ENCODE measurements at places on chromosomes 3 and 15.

GRCh38 chr3:86865506-86865905 lies 125.4 kb downstream of the VGLL3 start:
- no peak for DNase-seq

DNA sequence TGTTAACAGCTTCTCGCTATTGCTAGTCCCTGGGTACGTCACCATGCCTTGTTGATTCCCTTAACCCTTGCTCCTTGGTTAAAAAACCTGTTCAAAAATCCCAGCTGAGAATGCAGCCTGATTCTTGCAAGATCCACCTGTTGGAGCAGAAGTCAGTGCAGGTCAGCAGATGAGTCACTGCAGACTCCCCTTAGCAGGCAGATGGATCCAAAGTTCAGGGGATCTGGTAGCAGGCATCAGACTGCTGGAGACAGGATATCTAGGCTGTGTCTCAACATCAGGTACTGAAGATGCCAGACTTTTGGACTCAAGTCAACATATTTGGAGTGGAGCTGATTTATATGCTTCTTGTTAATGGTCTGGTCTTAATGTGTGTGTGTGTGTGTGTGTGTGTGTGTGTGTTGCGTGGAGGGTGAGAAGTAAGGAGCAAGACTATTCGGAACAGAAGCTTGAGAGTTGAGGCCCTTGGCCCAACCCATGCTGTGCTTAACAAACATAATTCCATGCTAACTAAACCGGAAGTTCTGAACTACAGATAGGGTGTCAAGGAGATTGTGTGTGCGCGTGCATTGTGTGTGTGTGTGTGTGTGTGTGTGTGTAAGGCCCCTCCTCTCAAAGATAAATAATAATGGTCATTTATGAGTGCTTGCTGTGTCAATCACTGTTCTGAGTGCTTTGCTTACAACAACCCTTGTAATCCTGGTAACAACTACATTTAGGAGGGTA lies 1.0 kb upstream of the C3orf52 start:
- DNase-seq = no peak

- DNase-seq = no peak
Observed at GRCh38 chr3:157075693-157076420, 84.1 kb downstream of the CCNL1 start.

DNA sequence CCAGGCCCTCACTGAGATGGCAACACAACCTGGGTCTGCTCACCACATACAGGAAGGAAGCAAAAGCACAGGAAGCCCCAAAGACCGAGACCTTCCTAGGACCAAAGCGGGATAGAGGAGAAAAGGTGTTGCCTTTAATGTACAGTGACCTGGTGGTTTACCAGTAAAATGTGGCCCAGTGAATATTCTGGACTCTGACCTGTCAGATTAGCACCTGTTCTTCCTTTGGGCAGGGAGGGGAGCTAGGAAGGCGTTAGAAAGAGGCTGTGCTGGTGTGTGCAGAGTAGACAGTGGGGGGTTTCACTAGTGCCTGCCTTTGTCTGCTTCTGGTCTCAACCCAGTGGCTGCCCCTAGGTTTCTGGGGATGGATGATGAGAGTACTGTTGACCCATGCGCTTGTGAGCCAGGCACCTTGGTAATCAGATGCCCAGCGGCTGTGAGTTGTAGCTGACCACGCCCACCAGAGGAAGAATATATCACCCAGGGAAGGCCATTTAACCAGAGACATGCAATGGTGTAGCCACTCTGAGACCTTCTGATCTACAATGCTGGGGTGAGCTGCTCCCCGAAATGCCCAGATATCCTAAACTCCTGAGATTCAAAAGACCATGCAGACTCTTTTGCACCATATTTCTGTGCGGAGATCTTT lies 90.1 kb upstream of the NEO1 start:
- no peak for DNase-seq

GRCh38 chr3:168123201-168124176 lies 27.8 kb upstream of the GOLIM4 start:
- DNase-seq = no peak

DNA sequence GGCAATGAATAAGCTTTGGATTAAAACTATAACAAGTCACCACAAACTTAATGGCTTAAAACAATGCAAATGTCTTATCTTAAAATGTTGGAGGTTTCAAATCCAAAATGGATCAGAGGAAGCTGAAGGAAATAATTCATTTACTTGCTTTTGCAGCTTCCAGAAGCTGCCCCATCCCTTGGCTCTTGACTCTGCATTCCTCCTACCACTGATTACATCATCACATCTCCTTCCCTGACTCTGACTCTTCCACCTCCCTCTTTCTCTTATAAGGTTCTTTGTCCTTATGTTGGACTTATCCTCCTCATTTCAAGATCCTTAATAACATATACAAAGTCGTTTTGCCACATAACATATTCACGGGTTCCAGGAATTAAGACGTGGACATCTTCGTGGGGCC lies 982.8 kb upstream of the ROBO1 start:
- DNase-seq = no peak

- no peak for DNase-seq
Observed at GRCh38 chr15:40770147-40770721, 454 bp downstream of the C15orf62 start.

DNA sequence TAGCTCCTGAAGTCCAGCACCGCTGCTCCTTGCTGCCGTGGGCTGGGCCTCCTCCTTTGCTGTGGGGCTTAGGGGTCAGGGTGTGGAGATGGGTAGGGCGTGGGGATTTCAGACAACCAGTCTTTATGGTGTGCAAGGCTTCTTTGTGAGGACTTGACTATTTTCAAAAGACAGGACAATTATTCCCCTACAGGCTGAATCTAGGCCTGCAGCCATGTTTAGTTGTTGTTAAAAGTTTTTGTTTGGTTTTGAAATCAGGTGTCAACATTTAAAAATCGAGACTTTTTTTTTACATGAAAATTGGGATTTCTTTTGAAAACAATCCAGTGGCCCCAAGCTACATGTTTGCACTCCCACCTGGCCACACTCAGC lies 10.6 kb downstream of the RPL32 start:
- no peak for DNase-seq

DNA sequence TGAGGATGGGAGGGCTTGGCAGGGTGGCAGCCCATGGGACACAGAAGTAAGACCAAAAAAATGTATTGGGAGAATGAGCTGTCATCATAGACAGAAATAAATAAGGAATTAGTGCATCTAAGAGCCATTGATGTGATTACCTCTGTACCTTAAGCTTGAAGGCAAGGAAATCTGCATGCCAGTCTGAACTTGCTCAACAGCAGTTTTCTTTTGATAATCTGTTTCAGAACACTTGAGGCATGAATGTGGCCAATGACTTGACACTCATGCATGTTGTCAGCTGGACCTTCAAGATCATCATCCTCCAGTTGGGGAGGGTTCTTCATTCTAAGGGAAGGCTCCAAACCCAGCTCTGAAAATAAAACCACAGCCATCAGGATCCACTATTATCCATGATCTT lies 148.5 kb downstream of the DCLK3 start:
- DNase-seq = no peak

DNA sequence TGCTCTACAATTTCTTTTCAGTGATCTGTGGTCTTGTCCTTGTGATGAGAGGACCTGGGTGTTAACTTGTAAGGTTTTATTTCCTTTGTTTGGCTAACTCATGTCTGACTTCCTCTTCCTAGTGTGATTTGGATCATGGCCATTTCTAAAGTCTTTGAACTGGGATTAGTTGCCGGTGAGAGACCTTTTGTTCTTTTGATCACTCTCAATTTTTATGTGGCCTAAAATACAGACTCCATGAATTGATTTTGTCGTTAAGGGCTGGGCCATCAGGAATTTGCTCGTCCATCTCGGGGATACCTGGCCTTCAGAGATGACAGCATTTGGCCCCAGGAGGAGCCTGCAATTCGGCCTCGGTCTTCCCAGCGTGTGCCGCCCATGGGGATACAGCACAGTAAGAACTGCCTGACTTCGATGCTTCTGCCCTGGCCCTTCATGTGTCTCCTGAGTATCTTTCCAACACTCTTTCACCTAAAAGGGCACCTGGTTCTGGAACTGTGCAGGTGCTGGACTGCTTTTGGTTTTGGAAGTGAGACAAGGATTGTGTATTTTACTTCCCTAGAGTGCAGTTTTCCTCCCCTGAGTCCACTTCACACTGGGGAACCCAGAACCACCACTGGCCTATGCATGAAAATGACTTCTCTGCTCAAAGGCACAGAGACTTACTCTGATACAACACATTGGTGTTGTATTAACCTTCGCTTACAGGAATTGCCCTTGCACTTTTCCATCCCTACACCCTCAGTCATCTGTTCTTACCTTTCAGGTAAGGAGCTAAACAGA lies 13.1 kb upstream of the LRRC2 start:
- no peak for DNase-seq

DNA sequence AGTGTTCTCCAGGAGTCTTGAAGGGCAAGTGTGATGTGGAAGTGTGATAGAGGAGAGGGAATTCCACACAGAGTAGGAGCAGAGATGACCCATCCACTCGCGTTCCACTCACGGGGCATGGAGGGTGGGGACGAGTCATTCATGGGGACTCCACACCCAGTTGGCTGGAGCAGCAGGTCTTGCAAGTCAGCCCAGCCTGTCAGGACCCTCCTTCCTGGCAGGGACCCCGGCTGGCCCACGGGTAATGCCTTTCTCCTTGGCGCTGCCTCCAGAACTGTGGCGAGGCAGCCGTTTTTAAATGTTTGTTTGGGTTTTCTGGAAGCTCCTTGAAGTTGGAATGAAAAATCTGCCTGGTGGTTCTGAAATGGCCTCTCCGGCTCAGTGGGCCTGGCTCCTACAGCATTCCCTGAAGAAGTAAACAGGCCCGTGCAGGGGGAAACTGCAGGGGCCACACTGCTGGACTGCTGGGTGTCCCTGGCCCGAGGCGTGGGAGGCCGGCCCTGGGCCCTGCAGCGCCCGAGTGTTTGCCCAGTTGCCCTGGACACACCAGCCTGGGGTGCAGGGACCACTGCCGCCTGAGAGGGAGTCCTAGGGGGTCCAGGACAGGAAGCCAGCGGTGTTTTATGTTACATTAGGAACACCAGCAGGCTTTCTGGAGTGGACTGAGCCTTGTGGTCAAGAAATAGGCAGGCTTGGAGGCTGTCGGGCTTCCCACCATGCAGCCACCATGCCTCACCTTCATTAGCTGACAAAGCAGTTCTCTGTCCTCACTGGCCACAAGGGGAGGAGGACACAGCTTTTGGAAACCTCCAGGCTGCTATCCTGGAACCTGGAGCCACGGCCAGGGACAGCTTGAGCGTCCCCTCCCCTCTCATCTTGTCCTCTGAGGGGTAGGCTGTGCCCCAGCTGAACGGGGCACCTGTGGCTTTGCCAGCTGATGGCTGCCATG lies 61.3 kb downstream of the CEMIP start:
- no peak for DNase-seq

GRCh38 chr15:69842851-69843250 lies 254.9 kb downstream of the TLE3 start:
- DNase-seq = no peak

DNA sequence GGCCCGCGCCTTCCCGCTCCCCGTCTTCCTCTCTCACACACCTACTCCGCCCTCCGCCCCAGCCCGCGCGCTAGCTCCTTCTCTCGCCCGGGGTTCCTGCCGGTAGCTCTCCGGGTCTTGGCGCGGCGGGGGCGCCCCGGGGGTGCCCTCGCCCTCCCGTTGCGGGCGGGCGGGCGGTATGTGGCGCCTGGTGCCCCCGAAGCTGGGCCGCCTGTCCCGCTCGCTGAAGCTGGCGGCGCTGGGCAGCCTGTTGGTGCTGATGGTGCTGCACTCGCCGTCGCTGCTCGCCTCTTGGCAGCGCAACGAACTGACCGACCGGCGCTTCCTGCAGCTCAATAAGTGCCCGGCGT lies 507 bp downstream of the DIPK2A start:
- DNase-seq = no peak

- DNase-seq = no peak
Observed at GRCh38 chr3:104031598-104031997, 1335.1 kb upstream of the ALCAM start.

DNA sequence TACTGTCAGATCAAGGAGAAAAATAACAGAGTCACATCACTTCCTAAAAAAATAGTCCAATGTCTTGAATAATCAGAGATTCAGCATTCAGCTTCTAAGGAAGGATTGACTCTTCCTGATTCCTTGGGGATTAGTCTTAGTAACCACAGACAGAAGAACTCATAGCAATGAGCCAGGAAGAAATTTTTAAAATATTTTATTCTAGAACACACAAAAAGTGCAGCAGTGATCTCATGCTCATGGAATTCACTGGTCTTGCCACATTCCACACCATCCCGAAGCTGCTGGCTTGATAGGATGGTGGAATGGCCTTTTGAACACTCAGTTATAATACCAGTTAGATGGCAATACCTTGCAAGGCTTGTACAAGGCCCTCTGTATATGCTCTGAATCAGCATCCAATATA lies 43.0 kb upstream of the ABI3BP start:
- DNase-seq = no peak

- DNase-seq = no peak
Observed at GRCh38 chr3:42533161-42533897, 30.9 kb downstream of the VIPR1 start.

- DNase-seq = no peak
Observed at GRCh38 chr15:39447346-39447745, 133.5 kb upstream of the THBS1 start.

DNA sequence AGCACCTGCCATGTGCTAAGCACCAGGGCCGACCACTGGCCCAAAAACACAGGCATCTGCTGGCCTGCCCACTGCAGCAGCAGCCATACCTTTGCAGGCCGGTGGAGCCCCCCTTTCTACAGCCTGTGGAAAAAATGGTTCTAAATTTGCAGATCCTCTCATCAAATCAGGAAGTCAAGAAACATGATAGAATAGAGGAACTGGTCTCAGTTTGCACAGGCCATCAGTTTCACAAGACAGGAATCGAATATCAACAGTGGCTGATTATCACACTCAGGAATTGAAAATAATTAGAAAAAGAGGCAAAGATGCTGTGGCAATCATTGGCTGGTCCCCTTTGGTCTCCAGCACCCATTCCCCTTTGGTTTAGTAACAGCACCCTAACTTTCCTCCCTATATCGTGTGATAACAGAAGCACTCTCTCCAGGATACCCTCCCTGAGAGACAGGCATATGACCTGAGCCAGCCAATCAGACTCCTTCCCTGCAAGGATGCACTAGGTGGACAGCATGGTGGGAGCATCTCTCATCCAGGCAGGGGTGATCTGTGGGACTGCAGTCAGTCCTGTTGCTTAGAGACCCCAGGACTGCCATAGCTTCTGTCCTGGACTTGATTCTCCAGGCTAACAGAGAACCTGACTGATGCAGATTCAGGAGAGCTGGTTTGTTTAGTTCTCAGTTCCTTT lies 3.5 kb upstream of the PAK6 start:
- no peak for DNase-seq

DNA sequence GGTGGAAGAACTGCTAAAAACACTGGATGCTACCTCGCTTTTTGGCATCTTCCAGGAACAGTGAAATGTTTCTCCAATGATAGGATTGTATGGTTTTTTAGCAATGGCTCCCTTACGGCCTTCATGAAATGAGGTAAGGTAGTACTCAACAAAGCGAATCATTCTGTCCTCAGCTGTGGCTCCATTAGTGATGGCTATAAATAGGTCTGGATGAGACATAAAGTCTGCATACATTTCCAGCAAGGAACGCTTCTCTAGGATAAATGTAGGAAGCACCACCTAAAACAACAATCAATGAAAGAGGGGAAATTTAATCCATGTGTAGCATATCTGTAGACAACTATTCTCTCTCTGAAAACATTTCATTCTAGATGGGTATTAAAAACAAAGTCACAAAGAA lies 32.4 kb upstream of the SNX4 start:
- no peak for DNase-seq
